ENCODE measurements at places on chromosomes 16 and 17.

- no peak for DNase-seq
Measured at GRCh38 chr16:70659953-70660671, 13.8 kb downstream of the IL34 start.

GRCh38 chr16:56202036-56202435 lies 10.7 kb downstream of the GNAO1 start:
- no peak for DNase-seq

DNA sequence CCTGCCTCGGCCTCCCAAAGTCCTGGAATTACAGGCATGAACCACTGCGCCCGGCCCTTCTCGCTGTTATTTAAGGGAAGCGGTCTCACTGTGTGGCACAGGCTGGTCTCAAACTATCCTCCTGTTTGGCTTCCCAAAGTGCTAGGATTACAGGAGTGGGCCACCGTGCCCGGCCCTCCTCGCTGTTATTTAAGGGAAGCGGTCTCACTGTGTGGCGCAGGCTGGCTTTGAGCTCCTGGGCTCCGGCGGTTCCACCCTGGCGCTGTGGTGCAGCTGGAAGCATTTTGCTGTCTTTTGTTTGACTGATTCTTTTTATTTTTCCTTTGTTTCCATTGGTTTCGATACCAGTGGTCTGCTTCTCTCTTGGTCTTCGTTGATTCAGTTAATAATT lies 40.7 kb downstream of the FOXK2 start:
- no peak for DNase-seq

DNA sequence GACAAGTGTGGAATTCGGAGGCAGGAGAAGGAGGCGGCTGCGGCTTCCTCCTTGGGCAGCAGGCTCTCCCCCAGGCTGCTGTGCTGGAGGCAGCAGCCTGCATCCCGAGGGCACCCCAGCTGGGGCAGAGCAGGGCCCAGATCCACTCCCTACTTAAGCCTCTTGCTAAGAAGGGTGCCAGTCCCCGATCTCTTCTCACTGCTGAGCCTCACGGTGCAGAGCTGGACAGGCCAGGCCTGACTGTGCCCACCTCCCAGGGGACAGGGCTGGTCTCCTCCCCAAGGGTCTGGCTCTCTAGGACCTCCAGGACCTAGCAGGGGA lies 210.8 kb downstream of the NTN1 start:
- no peak for DNase-seq

DNA sequence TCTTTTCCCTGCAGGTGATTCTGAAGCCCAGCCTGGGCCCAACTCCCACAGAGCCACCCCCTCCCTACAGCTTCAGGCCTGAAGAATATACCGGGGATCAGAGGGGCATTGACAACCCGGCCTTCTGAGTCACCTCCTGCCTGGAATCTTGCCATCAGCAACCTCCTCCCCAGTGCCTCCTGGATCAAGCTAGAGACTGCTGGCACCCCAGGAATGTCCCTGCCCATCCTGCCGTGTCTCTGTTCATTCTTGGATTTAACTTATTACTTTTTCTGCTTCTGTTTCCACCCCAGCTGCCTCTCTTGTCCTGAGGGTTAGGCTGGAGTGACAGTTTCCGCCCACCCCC lies 4.9 kb downstream of the TMEM92 start:
- DNase-seq: no peak

GRCh38 chr17:5422505-5422904 lies 2.5 kb downstream of the RPAIN start:
- no peak for DNase-seq

DNA sequence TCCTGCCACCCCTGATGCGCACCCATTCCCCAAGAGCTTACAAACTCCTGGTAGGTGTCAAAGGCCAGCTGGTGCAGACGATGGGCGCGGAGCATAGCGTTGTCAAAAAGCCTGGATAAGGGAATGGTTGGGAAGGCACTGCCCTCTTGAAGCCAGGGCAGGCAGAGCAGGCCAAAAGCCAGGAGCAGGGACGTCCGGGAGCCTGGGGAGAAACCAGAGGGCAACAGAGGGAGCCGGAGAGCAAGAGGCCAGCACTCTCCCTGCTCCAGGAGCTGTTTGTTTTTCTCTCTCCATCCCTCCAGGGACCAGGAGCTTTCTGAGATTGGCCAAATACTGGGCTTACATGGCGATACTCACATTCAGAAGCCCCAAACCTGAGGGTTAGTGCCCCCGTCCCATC lies 334 bp downstream of the GH1 start:
- no peak for DNase-seq

- DNase-seq: no peak
Measured at GRCh38 chr17:29726715-29727252, 104.1 kb upstream of the CORO6 start.

DNA sequence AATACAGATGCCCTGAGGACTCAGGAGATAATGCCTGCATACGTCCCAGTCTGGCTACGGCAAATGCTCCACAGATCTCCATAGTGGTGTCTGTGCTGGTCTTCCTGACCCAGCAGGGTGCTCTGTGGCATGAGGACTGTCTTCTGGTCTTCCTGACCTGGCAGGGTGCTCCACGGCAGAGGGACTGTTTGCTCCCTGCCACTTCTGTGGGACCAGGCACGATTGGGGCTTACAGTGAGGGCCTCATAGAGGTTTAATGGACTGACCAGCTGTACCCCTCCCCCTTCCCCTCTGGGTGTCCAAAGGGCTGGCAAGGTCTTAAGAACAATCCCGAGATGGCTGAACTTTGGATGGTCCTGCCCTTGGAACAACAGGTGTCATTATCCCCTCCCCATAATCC lies 123.1 kb downstream of the C16orf78 start:
- DNase-seq: no peak

DNA sequence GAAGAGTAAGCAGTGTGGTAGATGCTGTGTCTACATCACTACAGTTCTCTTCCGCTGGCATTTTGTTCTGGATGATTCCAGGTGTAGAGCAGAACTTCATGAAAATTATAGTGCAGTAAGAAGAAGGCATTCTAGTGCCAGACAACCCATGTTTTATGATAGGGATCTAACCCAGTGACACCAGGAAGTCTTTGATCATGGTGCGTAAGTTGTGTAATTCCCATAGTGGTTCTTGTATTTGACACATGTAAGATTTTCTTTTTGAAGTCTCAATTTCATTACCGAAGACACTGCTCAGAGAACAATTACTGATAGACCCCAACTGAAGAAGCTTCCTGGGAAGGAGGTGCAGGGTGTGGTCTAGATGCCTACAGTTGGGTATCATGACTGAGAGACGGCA lies 356.9 kb downstream of the CA10 start:
- no peak for DNase-seq

All from right kidney (tissue), 9 donors.